Ascending aorta (tissue), 2 donors: ENCODE measurements at places on chromosomes 11 and 22.
A peak's percentile ranks its signal among the peaks of the same experiment; 100 is the strongest.

- DNase-seq = no peak
- no peaks in the 10 kb centered on the region for H3K27me3 ChIP-seq
- no peak overlapping the region for H3K4me3 ChIP-seq
- no peaks in the 10 kb centered on the region for H3K36me3 ChIP-seq
- H3K27ac ChIP-seq = no peak overlapping the region
These were observed 10.7 kb upstream of the GSTP1 start for GRCh38 chr11:67572747-67573419.

GRCh38 chr22:38228326-38228872, 26.6 kb downstream of the MAFF start:
- no peaks in the 10 kb centered on the region for H3K27me3 ChIP-seq
- DNase-seq = no peak
- peaks cover 81% of the 10 kb centered on the region for H3K36me3 ChIP-seq
- H3K27ac ChIP-seq = peak overlapping the region; percentile 76
- H3K4me1 ChIP-seq = peaks cover 3% of the 10 kb centered on the region

DNA sequence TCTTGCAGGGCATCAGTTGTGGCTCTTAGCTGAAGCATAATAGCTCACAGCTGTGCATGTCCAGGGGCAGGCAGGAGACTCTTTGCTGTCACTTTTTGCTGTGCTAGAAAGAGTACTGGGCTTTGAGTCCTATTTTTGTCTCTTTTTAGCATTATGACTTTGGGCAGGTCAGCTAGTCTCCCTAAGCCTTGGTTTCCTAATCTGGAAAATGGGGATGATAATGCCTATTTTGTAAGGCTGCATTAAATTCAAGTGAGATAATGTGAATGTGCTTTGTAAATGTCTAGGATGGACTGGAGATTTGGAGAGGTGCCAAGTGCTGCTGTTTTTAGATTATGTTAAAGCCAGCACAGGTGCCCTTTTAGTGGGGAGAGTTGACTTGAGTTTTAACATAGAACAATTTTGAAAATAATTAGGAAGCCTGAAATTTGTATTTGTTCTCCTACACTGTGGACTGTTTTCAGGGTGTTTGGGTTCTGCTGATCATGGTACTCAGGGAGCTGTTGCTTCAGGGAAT, 19.1 kb downstream of the CABIN1 start:
- H3K4me3 ChIP-seq = no peak overlapping the region
- H3K36me3 ChIP-seq = no peaks in the 10 kb centered on the region
- no peak overlapping the region for H3K27ac ChIP-seq

DNA sequence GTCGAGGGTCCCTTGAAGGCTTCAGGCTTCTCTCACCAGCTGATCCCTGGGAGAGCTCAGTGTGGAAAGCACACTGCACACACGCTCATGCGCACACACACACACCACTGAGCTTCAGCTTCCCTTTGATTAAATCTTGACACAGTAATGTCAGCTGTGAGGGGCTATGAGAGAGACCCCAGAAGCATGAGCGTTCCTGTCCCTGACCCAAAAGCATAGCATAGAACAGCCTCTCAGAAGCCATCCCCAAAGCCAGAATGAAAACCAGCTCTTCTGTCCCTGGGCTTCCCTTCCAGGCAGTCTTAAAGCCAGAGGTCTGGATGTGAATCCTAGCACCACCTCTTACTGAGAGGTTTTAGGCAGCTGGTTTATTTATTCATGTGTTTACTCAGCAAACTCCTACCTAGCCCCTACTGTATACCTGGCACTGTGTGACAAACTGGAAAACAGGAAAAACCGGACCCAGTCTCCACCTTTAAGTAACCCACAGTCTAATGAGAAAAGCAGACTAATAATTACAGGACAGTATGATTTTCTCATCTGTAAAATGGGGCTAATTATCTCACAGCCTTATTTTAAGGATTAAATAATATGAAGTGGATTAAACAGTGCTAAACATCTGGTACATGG, 15.9 kb downstream of the GALNT18 start:
- no peaks in the 10 kb centered on the region for H3K27me3 ChIP-seq
- peaks cover 12% of the 10 kb centered on the region for H3K4me1 ChIP-seq
- no peaks in the 10 kb centered on the region for H3K36me3 ChIP-seq

DNA sequence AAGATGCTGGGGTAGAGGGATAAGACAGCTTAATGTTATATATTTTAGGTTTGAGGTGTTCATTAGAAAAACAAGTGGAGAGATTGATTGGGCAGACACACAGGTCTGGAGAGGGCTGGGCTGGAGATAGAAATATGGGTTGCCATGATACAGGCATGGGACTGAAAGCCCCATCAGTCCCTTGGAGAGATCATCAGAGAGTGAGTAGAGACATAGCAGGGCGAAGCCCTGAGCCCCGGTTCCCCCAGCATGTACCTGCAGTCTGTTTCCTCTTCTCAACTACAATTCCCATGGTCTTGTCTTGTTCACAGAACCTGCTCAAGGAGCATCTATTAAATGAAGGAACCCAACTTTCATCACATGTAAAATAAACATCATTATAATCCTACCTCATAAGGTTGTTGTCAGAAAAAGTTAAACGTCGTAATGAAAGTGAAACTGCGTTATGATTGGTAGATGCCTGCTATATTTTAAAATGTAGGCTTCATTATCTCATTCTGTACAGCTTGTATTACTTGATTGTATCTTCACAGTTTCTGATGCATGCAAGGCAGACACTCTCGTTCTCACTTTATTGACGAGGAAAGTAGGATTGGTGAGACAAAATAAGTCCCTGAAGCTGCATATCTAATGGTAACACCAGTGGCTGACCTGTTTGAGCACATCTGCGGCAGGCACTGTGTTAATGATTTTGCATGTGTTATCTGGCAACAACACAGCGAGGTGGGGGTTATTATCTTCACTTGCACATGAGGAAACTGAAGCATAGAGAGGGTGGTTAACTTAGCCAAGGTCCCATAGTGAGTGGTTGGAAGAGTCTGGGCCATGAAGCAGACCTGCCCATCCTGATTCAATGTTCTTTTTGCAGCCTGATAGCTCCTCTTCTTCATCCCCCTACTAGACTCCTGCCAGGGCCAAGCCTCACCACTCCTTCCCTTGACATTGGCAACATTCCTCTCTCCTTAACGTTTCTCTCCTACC, 63.5 kb downstream of the ENDOD1 start:
- H3K27ac ChIP-seq = no peak overlapping the region
- peaks cover 2% of the 10 kb centered on the region for H3K4me1 ChIP-seq
- no peak for DNase-seq
- no peaks in the 10 kb centered on the region for H3K36me3 ChIP-seq

- no peak overlapping the region for H3K4me3 ChIP-seq
- H3K27ac ChIP-seq = no peak overlapping the region
- H3K27me3 ChIP-seq = no peaks in the 10 kb centered on the region
- H3K36me3 ChIP-seq = peaks cover 34% of the 10 kb centered on the region
- no peak for DNase-seq
These were observed 17.9 kb downstream of the MICAL2 start for GRCh38 chr11:12128301-12128751.

DNA sequence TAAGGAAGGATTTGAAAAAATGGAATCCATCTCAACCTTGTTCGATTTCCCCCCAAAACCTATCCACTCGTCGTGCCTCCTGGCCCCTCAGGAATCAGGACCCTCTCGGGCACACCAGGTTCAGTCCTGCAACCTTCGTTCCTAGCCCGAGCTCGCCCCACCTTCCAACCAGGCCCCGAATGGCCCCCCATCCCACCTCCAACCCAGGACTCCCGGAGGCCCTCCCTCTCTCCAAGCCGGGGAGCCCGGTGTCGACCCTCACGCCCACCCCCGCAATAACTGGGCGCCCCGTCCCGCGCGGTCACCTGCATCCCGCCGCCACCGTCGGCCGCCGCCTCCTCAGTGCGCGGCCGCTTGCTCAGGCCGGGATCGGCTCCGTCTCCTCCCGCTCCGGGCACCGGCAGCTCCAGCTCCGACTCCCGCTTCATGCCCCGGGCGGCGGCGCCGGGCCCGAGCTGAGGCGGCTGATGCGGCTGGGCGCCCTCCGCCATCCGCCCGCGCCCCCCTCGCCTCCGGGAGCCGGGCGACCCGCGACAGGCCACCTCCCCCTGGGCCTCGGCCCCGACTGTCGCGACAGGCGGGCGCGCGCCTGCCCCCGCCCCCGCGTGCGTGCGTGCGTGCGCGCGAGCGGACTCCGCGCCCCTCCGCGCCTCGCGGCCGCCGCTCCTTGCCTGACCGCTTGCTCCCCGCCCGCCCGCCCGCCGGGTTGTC, 534 bp downstream of the RBFOX2 start:
- H3K27ac ChIP-seq = peak overlapping the region; percentile 95
- peak; percentile 66 for DNase-seq
- H3K27me3 ChIP-seq = no peaks in the 10 kb centered on the region
- peak overlapping the region; percentile 83 for H3K4me3 ChIP-seq
- peaks cover 12% of the 10 kb centered on the region for H3K4me1 ChIP-seq

GRCh38 chr11:115644856-115645255, 140.6 kb upstream of the CADM1 start:
- DNase-seq = no peak
- no peaks in the 10 kb centered on the region for H3K27me3 ChIP-seq
- H3K27ac ChIP-seq = no peak overlapping the region
- H3K4me1 ChIP-seq = no peaks in the 10 kb centered on the region

DNA sequence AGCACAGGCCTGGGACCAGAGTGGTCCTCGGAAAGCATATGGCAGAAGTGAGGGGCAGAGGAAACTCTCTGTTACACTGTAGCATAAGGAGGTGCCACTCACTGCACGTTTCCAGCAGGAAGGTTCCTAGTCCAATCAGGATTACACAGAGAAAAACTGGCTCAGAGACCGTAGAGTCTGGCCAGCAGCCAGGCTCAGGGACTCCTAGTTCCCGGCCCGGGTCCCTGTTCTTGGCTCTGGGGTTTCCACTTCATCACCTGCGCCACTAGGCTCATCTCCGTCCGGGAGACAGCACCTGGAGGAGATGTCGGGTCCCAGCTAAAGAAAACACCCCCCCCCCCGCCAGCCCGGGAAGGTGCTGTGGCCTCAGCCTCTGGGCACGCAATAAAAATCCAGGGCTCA, 1.1 kb downstream of the TTLL12 start:
- H3K27ac ChIP-seq = peak overlapping the region; percentile 88
- DNase-seq = no peak
- H3K36me3 ChIP-seq = peaks cover 4% of the 10 kb centered on the region
- peaks cover 19% of the 10 kb centered on the region for H3K4me1 ChIP-seq
- H3K4me3 ChIP-seq = peak overlapping the region; percentile 96
- H3K27me3 ChIP-seq = no peaks in the 10 kb centered on the region

- H3K4me3 ChIP-seq = no peak overlapping the region
- H3K4me1 ChIP-seq = no peaks in the 10 kb centered on the region
- DNase-seq = no peak
- no peaks in the 10 kb centered on the region for H3K27me3 ChIP-seq
These were observed 29.1 kb upstream of the NARS2 start for GRCh38 chr11:78603792-78604191.

DNA sequence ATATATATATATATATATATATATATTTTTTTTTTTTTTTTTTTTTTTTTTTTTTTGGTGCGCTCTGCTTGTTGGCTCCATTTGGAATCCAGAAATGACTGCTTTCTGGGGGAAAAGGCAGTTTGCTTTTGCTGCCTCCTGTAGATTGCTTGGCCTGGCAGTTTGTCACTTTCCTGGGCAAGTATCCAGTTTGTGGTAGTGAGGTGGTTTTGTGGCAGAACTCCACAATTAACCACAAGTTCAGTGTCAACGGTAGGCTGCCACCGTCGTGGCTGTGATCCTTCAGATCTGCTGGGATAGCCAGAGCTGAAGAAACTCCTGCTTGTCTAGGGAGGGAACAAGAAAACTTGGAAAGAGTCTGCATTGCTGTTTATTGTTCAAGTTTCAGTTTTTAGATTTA, 5.0 kb upstream of the PDE3B start:
- peak; percentile 63 for DNase-seq
- no peak overlapping the region for H3K27ac ChIP-seq
- no peak overlapping the region for H3K4me3 ChIP-seq
- no peaks in the 10 kb centered on the region for H3K27me3 ChIP-seq
- H3K36me3 ChIP-seq = no peaks in the 10 kb centered on the region
- peaks cover 7% of the 10 kb centered on the region for H3K4me1 ChIP-seq

DNA sequence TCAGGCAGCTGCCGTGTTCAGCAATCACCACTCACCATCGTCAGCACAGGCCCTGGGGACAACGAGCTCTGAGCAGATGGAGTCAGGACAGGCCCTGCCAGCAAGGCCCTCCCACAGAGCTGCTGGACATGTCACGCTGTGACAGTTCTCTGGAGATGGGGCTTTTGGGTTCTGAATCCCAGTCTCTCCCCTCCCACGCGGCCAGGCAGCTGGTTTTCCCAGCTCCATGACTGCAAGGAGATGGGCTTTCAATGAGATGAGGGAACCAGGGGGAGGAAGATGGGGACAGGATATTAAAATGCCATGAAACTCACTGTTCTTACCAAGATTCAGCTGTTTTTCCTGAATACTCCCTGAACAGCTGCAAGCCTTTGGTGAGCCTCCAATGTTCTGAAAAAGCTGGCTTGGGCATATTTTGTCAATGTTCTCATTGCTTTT, 305.9 kb downstream of the BRD1 start:
- no peaks in the 10 kb centered on the region for H3K4me1 ChIP-seq
- no peaks in the 10 kb centered on the region for H3K36me3 ChIP-seq
- no peak for DNase-seq
- H3K27me3 ChIP-seq = no peaks in the 10 kb centered on the region
- H3K27ac ChIP-seq = no peak overlapping the region

GRCh38 chr22:49192180-49192856, 635.4 kb downstream of the BRD1 start:
- H3K4me3 ChIP-seq = no peak overlapping the region
- no peak overlapping the region for H3K27ac ChIP-seq
- DNase-seq = no peak
- H3K36me3 ChIP-seq = no peaks in the 10 kb centered on the region
- no peaks in the 10 kb centered on the region for H3K27me3 ChIP-seq

DNA sequence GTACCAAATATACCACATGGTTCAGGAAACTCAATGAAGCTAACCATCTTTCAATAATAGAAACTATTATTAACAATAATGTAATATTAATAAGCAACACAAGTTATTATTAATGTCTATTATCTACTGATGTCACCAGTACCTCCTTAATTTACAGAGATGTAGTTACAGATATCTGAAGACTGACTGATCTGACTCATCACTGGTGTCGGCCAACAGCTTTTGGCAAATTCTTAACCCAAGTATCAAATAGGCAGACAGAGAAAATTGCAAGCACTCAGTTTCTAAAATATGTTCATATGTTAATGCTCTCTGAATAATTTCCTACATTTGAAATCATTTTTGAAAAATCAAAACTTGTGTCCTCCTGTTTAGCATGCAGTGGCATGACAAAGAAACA, 100.4 kb upstream of the DDI1 start:
- H3K27ac ChIP-seq = no peak overlapping the region
- no peaks in the 10 kb centered on the region for H3K27me3 ChIP-seq
- no peaks in the 10 kb centered on the region for H3K4me1 ChIP-seq
- DNase-seq = no peak

DNA sequence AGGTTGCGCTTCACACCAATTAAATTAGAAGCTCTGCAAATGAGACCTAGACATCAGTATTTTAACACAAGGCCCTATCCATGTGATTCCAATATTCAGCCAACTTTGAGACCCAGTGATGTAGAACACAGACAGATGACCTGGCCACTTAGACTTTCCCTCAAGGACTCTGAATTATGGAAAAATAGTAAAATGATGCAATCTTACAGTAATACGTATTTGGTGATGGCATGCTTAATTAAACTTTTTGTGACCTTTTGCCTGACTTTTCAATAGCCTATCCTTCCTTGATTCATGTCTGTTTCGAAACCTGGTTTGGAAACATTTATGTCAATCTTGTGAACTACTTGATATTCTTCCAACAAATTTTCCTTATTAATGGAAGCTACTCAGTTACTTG, 521.2 kb downstream of the KCNA4 start:
- H3K4me3 ChIP-seq = no peak overlapping the region
- H3K27me3 ChIP-seq = no peaks in the 10 kb centered on the region

- H3K4me1 ChIP-seq = peaks cover 13% of the 10 kb centered on the region
- no peak overlapping the region for H3K4me3 ChIP-seq
- peaks cover 51% of the 10 kb centered on the region for H3K36me3 ChIP-seq
- no peak overlapping the region for H3K27ac ChIP-seq
These were observed 2.3 kb downstream of the THAP7 start for GRCh38 chr22:20999350-21000206.
